Heart left ventricle (tissue), 16 donors: ENCODE measurements at places on chromosomes 12 and 14. TPM values are rescaled to one million over a fixed set of nuclear protein-coding genes. Genes with fewer than 3 reads are reported as not detected.

SCNN1A gene
- 0.15 TPM for polyA plus RNA-seq

GRCh38 chr14:70020352-70021170 is 141.3 kb downstream of the SMOC1 start:
- DNase-seq, result no peak

GDF3 gene
- not detected for polyA plus RNA-seq

- no peak for DNase-seq
Measured at GRCh38 chr12:2957816-2958431, 1.3 kb upstream of the TEAD4 start.

DNA sequence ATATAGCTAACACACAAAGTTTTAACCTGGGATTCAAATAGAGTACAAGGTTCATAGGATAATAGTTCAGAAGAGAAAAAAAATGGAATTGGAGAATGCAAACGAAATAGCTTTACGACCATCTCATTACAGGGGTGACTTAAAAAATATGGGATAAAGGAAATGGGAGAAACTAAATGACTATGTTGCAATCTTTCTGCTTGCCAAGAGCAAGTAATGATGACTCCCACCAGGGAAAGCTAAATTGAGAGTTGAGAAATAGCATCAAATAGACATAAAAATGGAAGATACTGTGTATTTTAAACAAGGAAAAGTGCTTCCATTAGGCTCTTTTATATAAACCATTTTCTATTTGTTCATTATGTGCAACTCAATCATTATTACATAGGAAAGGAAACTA is 155.7 kb upstream of the ATXN7L3B start:
- no peak for DNase-seq

CRY1 gene
- 20.7 TPM for polyA plus RNA-seq

CEP83 gene
- polyA plus RNA-seq, result 5.4 TPM

DAO gene
- not detected for polyA plus RNA-seq

OXA1L gene
- 162 TPM for polyA plus RNA-seq

- DNase-seq, result peak; percentile 60
Measured at GRCh38 chr12:123107926-123108681, 42.8 kb downstream of the PITPNM2 start.

SLC10A1 gene
- not detected for polyA plus RNA-seq

DNA sequence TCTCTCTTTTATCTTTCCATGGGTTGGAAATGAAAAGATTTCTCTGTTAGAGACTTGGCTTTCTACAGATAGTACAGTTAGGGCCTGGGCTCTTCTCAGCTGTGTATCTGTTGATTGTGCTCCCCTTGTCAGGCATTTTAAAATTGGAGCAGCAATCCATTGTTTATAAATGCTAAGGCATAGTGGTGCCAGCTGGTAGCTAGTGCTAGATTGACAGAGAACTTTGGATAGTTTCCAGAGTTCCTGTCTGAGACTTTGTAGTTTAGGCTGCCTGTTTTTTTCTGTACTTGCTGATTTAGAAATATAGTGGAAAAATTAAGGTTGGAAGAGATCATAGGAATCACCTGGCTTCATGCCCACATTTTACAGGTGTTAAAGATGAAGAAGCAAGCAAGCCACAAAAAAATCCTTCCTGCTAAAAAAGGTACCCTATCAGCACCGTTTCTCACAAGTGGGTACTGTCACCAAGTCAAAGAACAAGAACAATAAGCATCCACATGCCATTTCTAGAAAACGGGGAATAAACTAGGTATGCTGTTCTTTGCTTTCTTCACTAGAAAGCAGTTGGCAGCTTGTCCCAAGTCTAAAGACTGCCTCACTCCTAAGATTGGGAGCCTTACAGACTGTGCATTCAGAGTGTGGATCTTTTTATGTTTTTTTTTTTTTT is 6.2 kb downstream of the TTLL5 start:
- no peak for DNase-seq

DNA sequence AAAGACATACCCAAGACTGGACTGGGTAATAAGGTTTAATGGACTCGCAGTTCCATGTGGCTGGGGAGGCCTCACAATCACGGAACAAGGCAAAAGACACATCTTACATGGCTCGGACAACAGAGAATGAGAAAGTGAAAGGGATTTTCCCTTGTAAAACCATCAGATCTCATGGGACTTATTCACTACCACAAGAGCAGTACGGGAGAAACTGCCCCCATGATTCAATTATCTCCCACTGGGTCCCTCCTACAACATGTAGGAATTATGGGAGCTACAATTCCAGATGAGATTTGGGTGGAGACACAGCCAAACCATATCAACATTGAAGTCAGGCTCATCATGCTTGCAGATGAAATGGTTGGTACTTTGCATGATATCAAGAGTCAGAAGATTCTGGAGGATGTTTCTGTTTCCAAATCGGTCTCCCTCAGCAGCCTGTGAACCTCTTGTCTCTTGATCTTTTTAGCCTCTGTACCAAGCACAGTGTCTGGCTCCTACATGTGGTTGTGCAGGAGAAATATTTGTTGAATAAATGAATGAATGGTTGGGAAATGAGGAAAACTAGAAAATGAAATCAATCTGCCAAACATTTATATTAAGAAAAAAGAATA is 98.6 kb downstream of the VRK1 start:
- DNase-seq, result no peak

DNA sequence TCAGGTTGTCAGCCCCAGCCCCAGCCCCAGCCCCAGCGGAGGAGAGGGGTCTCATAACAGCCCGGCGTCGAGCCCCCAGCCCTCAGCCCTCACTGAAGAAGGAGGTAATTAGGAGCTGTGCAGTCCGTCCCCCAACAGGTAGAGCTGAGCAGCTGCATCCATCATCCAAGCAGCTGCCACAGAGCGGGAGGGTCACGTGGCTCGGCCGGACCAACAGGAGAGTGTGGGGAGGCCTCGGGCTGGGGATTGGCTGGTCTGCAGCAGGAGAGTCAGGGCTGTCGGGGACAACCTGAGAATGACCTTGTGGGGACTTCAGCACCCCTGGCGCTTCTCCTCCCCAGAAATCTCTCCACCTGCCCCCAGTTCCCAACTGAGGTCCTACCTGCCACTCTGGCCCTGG is 29.6 kb downstream of the SMUG1 start:
- no peak for DNase-seq

- no peak for DNase-seq
Measured at GRCh38 chr12:23550753-23551152, 398.7 kb downstream of the SOX5 start.

GRCh38 chr14:42965512-42965911 is 1358.8 kb downstream of the LRFN5 start:
- no peak for DNase-seq

KRT80 gene
- polyA plus RNA-seq, result 0.08 TPM

TMTC1 gene
- 8.8 TPM for polyA plus RNA-seq

- DNase-seq, result no peak
Measured at GRCh38 chr14:22305607-22306006, 283.4 kb downstream of the DAD1 start.

NR4A1 gene
- polyA plus RNA-seq, result 59.5 TPM

GPX2 gene
- polyA plus RNA-seq, result 0.26 TPM

DNA sequence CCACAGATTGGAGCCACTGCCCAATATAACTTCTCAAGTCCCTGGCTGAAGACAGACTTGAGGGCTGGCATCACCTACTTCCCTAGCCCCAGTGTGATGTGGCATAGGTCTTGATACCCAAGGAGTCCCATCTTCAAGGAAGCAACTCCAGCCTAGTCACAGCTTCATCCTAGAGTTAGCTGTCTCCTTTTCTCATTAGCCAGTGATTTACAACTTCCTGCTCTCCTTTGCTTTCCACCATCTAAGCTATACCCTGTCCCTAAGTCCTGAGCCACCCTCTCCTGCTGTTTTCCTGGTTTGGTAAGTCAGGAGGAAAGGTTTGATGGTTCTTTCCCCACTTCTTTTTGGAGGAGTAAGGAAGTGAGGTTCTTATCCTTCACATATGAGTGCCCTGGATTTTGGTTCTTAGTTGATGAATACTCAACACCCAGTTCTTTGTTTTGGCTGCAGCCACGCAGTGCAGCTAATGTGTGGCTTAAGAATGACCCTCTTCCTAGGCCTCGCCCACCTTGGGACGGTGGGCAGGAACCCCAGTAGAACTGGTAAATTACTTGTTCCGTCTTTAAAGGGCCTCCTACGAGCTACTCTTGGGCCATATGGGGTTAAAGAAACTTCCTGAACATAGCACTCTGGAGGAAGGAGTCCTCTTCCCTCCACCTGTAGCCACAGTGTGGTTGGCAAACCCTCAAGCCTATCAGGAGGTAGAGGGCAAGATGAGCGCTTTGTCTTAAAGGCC is 3.9 kb upstream of the GPX2 start:
- no peak for DNase-seq

GRCh38 chr12:116852303-116852702 is 28.9 kb downstream of the HRK start:
- no peak for DNase-seq

IRAK3 gene
- polyA plus RNA-seq, result 3.6 TPM

TAPBPL gene
- 5.4 TPM for polyA plus RNA-seq

DNA sequence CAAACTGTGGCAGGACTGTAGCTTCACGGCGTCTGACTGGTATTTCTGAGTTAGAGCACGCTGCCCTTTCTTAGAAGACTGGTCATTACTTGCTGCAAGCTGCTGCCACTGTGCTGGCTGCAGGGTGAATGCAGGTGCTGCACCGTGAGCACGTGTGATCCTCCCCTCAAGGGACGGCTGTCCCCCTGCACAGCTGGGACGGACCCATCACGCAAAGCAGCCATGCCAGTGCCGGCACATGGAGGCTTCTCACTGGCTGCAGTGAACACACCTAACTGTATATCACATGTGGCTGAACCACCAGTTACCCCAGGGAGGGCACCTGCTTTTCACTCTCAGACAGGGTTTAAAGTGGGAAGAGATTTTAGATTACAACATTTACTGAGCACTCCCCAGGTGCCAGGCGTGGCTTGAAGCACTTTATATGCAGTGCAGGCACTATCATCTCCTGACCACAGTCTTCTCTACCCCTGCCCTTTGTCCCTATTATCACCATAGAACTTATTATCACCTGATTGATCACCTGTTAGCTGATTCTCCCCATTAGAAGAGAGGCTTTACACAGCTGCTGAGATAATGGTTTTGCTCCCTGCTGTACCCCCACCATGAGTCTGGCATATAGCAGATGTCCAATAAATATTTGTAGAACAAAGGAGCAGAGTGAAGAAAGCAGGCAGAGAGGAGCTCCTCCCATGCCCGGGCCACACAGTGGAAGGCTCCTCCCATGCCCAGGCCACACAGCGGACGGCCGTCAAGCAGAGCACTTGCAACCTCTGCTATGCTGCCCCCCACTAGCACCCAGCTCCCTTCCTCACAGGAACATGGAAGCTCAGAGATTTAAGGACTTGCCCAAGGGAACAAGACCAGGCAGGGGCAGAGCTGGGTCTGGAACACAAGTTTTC is 25.9 kb downstream of the SLC25A47 start:
- DNase-seq, result no peak

DNA sequence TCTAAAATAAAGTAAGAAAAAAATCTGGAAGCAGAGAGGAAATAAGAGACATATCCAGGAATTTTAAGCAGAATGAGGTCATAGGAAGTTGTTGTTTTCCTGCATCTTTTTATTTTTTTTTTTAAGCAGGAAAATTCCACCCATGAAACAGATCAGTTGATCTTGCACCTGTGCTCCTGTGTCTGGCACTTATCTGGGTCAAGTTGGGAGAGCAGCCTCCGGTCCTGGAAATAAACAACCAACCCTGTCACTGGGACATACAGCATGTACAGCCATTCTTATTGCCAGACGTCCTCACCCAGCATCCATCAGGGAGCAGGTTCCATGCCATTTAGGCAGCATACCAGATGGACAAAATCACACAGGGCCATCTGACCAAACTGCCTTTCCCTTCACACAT is 266.0 kb upstream of the BTG1 start:
- DNase-seq, result no peak

TMEM30B gene
- 0.11 TPM for polyA plus RNA-seq

DNA sequence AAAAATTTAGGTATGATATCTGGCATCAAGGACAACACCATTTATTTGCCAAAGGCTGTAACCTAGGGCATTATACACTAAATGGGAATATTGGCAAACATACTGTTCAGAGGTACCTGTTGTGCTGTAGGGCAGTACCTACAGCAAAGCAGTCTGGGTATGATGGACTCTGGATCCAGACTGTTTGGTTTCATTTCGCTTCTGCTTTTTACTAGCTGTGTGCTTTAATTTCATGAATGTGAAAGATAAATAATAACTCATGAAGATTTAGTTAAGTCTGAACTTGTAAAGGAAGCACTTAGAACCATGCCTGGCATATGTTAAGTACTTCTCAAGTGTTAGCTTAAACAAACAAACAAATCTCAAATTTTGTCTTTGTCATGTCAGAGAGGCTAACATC is 17.7 kb upstream of the SLC38A2 start:
- no peak for DNase-seq

TAS2R19 gene
- polyA plus RNA-seq, result not detected

TTC8 gene
- polyA plus RNA-seq, result 6.8 TPM

PLA2G1B gene
- polyA plus RNA-seq, result not detected

ZNF605 gene
- 5.0 TPM for polyA plus RNA-seq

SPATA7 gene
- 3.1 TPM for polyA plus RNA-seq

ERGIC2 gene
- 62.6 TPM for polyA plus RNA-seq

DNA sequence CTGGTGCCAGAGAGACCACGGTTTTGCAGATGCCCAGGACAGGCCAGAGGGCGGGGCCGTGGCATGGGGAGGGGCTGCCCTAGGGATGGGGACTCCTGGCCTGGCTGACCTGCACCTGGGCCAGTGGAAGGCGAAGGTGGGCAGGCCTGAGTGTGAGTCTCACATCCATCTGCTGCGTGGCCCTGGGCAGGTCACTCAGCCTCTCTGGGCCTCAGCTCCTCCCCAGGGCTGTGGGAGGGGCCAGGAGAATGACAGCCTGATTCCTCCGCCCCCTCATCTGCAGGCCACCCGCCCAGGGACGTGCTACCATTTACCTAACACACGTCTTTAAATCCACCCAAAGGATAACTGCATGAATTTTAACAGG is 90.9 kb downstream of the GALNT9 start:
- no peak for DNase-seq

GRCh38 chr12:130948751-130949150 is 5.0 kb upstream of the ADGRD1 start:
- no peak for DNase-seq

GRCh38 chr12:4824380-4824779 is 85.3 kb upstream of the KCNA1 start:
- no peak for DNase-seq

GRCh38 chr12:120939523-120939922 is 35.4 kb upstream of the SPPL3 start:
- DNase-seq, result peak; percentile 69

TSHR gene
- polyA plus RNA-seq, result not detected

- DNase-seq, result no peak
Measured at GRCh38 chr12:57936513-57936883, 4.9 kb upstream of the ATP23 start.

TSPAN19 gene
- 0.11 TPM for polyA plus RNA-seq

- no peak for DNase-seq
Measured at GRCh38 chr14:78595797-78596196, 425.6 kb downstream of the NRXN3 start.

DNA sequence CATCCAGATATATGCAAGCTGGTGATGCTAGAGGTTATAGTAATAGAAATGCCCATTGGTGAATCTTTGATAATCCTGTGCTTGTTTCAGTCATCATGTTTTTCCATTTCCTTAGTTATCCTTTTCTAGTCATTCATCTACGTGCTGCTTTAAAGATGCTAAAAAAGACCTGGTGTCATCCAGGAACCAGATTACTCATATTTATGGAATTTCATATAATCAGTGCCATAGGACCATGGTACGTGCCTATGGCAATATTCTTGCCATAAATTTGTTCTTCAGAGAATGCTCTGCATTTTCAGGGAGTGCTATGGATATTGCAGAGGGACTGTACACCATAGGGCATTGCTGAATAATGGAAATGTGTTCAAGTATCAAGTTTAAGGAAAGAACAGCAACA is 267.3 kb downstream of the AKAP6 start:
- no peak for DNase-seq

GRCh38 chr14:94640721-94641631 is 28.8 kb downstream of the SERPINA3 start:
- DNase-seq, result no peak

- peak; percentile 58 for DNase-seq
Measured at GRCh38 chr14:74593241-74593953, 18.6 kb downstream of the LTBP2 start.
